Stimulated activated CD4-positive, alpha-beta T cell treated with anti-CD3 and anti-CD28 coated beads, TNF-alpha, amount 100 ng/mL, for 4 hours (primary cell): ENCODE measurements at places on chromosomes 3 and 15.

DNA sequence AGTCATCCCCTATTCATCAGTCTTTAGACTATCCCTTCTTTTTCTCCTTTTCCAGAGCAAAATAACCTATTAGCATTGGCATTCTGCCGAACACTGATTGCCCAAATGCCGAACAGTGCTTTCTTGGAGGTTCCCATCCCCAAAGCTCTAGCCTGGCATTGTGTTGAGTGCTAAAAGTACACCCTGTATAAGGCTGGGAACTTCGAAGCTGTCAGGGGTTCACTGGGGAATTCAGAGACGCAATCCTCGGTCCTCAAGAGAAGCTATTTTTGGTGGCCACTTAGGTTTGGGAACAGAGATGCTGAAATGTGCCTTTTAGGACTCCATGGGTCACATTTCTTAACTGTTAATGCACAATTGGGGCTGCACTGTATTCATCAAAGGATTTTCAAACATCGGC is 8.4 kb downstream of the FRMD5 start:
- DNase-seq, result no peak

- no peak for DNase-seq
Observed at GRCh38 chr3:112116748-112117186, 16.3 kb downstream of the GCSAM start.

GRCh38 chr3:48425281-48425812 is 4.5 kb downstream of the PLXNB1 start:
- no peak for DNase-seq

GRCh38 chr15:71677352-71677751 is 133.0 kb upstream of the NR2E3 start:
- no peak for DNase-seq

DNA sequence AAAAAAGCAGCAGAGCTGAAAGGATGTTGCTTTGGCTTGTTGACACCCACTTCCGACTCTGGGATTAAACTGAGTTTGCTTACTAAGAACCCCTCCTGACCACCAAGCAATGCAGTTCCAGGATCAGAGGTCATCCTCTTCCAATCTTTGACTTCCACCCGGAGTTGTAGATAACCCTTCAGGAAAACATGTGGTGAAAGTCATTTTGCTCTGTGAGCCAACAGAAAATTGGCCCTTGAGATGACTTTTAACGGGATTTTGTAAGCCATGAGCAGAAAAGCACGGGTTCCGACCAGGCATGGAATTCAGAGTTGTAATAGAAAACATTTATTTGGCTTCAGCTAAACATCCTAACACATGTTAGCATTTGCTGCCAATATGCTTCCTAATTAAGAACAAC is 171.6 kb upstream of the NR2F2 start:
- DNase-seq, result no peak
